Dermis blood vessel endothelial cell (primary cell): ENCODE measurements at places on chromosomes 2 and 18. TPM values are rescaled to one million over a fixed set of nuclear protein-coding genes. Genes with fewer than 3 reads are reported as not detected.
A peak's percentile ranks its signal among the peaks of the same experiment; 100 is the strongest.

The EPHA4 gene
- 10.6 and 21.1 TPM in 2 replicates for total RNA-seq

The SLC5A7 gene
- not detected in 2 replicates for total RNA-seq

The TXNDC2 gene
- total RNA-seq = 0.05 TPM in 1 of 2 replicates, not detected in the other

- no peak for DNase-seq
Measured at GRCh38 chr2:26552641-26553374, 74.9 kb upstream of the OTOF start.

DNA sequence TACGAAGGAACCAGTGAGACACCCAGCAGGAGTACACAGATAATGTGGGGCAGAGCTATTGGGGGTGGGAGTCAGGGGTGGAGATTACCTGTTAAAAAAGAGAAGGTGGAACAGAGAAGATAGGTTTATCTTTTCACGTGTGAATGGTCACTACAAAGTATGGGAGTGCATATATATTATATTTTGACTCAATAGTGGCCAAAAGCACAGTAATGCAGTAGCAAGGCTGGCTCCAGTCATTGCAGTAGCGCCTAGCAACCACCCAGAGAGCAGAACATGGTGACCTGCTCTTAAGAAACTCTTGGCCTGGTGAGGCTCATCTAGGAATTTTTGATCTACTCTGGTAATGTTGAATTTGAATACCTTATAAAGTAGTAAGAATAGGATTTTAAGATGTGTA, 1.0 kb downstream of the IMPACT start:
- DNase-seq = peak; percentile 34

DNA sequence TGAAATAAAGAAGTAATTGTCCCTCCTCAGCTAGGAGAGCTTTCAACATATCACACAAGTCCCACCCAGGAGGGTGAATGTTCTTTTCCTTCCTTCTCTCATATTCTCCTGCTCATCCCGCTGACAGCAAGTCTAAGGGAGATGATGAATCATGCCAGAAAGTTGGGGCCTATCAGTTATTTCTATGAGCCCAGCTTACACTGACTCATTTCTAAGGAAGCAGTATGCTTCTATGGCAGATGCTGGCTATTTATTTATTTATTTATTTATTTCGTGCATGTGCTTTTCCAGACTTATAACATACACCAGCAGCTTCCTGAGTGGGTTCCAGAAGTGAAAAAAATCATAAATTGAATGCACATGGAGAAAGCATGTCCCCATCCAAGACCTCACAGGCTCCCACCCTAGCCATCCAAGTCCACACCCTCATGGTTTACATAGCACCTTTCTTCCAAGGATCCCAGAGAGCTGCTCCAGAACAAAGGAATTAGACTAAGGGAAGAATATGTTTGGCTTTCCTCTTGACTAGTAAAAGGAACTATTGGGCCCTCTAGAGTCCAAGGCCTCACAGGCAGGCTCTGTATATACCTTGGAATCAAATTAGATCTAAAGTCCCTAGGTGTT, 1074.2 kb upstream of the ZEB2 start:
- DNase-seq = peak; percentile 78

- no peak for DNase-seq
Measured at GRCh38 chr2:110751642-110752041, 19.3 kb downstream of the ACOXL start.

GRCh38 chr2:227308784-227309183, 16.3 kb upstream of the MFF start:
- no peak for DNase-seq

DNA sequence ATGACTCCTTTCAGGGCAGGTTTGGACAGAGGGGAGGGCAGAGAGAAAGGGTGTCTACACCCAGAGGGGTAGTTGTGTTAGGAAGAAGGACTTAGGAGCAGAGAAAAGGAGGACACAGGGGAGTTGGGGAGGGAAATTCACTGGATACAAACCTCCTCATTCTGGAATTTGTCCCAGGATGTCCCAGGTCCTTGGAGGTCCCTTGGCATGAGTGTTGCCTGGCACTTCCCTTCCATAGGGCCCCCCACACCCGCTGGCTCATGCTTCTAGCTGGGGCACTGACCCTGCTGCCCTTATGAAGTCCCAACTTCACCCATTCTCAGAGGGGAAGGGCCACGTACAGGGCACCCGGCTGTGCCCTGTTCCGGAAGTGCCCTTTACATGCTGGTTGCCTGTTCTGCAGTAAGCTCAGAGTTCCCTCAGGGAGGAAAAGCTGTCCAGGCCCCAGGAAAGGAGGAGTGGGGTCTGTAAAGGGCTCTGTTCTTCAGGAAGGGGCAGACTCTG, 93.6 kb upstream of the SMAD2 start:
- no peak for DNase-seq

- no peak for DNase-seq
Measured at GRCh38 chr2:66602341-66602740, 167.4 kb downstream of the MEIS1 start.

GRCh38 chr18:62522178-62522503, 684 bp upstream of the ZCCHC2 start:
- no peak for DNase-seq

GRCh38 chr18:58640428-58640805, 11.5 kb upstream of the ALPK2 start:
- no peak for DNase-seq

DNA sequence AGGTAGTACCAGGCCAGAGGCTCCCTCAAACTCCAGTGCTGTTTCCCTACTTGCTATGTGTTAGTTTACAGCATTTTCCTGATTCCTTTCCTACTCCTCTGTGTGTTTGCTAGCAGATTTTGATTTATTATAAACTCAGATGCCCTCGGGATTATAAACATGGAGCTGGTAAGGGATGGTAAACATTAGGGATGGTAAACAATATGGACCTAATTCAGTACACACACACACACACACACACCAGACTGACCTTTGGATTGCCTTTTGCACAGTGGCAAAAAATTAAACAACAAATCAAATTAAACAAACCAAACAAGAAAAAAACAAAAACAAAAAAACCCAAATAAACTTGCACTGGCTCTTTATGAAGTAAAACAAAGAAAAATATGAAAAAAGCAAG, 55.4 kb upstream of the ACVR1 start:
- no peak for DNase-seq

DNA sequence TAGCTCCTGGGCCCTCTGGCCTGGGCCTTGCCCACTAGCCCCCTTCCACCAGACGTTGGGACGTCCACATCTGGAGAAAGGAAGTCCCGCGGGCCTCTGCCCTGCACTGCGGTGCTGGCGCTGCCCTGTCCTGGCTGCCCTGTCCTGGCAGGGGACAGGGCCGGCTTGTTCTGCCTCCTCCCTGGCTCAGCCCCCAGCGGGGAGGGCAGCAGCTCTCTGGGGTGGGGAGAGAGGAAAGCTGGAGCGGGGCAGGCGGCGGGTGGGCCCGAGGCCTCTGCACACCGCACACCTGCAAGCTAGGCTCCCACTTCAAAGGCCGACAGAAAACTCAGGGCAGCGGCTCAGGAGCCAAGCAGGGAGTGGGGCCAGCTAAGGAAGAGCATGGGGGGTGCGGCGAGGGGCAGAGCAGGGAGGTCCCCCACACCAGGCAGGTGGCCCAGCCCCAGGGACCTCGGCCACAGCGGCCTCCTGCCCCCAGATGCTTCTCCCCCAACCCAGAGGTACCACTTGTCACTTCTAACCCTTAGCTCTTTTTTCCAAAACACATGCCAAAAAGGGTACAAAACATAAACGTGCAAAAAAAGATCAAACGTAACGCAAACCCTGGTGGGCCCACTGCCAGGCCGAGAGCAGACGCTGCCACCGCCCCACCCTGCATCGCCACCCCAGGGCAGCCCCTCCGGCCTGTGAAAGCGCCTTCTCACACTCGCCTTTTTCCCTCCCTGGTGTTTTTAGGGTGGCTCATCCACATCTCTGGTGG, 13.5 kb downstream of the SNED1 start:
- no peak for DNase-seq

DNA sequence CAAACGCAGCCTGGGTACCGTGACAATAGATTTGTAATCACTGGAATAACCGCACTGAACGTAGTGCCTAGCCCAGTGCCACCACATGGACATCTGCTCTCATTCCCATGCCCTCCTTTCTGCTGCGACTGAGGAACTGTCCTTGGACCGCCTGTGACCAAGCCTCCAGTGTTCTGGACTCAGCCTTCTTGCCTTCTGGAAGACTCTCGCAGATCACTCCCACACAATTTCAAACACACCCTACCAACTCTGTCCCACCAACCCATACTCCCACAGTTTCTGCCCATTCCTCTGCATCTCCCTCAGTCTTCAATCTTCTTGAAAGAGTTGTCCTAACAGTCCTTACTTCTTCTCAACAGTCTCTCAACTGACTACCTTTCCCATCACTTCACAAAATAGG, 2.1 kb downstream of the RNF149 start:
- no peak for DNase-seq

GRCh38 chr2:161223139-161223732, 63.0 kb downstream of the TANK start:
- peak; percentile 76 for DNase-seq
